Umbilical cord (tissue), 2 donors: ENCODE measurements at places on chromosomes 1 and 21.

DNA sequence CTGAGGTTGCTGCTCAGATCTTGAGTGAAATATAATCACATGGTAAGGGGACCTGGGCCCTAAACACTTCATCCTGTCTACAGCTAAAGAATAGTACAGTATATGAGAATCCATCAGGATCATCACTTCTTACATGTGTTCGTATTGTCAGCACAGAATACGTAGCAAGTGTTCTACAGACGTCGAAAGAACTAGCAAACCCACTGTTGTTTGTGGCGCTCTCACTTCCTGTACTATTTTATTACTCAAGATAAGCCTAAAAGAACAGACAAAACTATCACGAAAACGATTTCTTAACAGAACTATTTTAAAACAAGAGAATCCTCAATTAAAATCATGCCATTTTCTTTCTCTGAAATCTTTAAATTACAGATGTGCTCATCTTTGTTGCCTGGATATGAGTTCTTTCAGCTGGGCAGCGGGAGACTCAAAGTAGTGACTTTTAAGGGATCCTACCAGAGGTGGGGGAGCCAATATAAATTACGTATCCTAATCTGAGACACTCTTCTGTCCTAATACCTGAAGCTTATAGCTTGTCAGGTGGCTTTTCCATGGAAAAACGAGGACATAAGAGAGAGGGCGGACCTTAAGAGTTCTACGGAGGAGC is 724 bp downstream of the ST7L start:
- no peak for DNase-seq

- no peak for DNase-seq
These were observed 62.6 kb downstream of the SUSD4 start for GRCh38 chr1:223301371-223301770.

DNA sequence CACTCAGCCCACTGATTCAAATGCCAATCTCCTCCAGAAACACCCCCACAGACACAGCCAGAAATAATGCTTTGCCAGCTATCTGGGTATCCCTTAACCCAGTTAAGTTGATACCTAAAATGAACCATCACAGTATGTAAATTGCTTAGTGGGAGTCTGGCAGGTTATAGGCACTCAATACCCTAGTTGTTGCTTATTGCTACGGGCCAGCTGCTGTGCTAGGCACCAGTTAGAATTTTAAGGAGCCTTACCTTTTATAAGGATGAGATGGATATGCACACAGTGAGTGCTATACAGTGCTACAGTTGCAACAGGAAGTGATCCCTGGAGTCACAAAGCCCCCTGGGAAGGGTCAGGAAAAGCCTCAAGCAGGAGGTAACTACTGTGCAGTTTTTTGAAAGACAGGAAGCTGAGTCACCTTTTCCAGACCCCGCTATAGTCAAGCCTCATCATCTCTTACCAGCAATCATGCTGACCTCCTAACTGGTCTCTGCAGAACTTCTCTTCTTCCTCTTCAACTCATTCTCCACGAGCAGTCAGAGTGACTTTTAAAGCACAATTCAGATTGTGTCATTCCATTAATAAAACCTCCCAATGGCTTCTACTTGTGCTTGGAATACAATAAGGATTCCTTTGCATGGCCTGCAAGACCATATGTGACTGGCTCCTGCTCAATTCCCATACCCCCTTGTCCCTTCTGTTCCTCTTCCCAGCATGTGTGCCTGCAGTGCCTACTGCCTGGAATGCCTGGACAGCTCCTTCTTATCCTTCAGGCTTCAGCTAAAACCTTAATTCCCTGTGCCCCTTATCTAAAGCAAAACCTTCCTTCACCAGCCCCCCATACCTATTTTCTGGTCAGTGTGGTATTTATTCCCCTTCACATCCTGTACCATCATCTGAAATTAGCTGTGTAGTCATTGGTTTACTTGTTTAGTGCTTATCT is 10.4 kb upstream of the TLR5 start:
- DNase-seq = no peak

DNA sequence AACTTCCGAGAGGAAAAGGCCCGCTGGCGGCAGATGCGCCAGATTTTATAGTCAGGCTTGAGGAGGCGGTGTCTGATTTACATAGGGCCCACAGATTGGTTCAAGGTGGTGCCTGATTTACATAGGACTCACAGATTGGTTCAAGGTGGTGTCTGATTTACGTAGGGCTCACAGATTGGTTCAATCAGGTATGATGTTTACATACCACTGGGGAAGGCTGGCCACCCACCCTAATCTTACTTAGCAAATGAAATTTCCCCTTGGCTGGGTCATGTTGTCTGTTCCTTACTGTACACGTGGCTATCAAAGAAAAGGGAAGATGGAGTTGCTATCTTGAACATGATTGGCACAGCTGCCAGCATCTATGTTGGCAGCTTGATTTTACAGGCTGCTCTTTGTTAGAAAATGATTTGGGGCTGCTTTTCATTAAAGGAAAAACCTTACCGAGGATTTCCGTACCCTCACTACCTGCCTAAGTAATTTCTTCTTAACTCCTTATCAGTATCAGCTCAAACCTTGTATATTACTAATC is 96.3 kb downstream of the SETD4 start:
- no peak for DNase-seq

GRCh38 chr1:1116701-1117468 is 996 bp upstream of the C1orf159 start:
- DNase-seq = no peak
